Muscle of arm (tissue), 14 donors: ENCODE measurements at places on chromosomes 2 and 18.

- no peak for DNase-seq
These were observed 16.5 kb downstream of the SCG2 start for GRCh38 chr2:223585666-223586065.

- no peak for DNase-seq
These were observed 34.2 kb downstream of the INPP4A start for GRCh38 chr2:98478907-98479306.

- no peak for DNase-seq
These were observed 312.9 kb downstream of the MTX2 start for GRCh38 chr2:176582176-176582575.

GRCh38 chr2:203814661-203815540, 52.7 kb upstream of the CTLA4 start:
- peak; percentile 69 for DNase-seq

GRCh38 chr2:73282924-73283544, 1.2 kb downstream of the FBXO41 start:
- DNase-seq = no peak

GRCh38 chr2:42513252-42513918, 19.6 kb upstream of the KCNG3 start:
- DNase-seq = no peak

DNA sequence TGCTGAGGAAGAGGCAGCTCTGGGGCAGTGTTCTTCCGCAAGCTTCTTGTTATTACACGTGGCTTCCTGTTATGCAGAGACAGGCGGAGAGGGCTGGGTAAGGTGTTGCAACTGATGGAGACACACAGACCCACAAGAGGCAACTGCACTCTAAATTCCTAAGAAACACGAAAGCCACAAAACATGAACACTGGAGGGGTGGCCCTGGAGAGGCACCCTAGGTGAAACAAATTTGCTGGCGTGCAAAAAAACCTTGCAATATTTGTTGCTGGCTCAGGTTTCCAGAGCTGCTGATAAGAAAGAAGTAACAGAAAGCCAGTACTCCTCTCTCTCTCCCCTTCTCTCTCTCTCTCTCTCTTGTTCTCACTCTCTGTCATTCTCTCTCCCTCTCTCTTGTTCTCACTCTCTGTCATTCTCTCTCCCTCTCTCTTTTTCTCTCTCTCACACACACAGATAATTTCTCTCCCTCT, 31.8 kb downstream of the ARHGAP25 start:
- DNase-seq = no peak

DNA sequence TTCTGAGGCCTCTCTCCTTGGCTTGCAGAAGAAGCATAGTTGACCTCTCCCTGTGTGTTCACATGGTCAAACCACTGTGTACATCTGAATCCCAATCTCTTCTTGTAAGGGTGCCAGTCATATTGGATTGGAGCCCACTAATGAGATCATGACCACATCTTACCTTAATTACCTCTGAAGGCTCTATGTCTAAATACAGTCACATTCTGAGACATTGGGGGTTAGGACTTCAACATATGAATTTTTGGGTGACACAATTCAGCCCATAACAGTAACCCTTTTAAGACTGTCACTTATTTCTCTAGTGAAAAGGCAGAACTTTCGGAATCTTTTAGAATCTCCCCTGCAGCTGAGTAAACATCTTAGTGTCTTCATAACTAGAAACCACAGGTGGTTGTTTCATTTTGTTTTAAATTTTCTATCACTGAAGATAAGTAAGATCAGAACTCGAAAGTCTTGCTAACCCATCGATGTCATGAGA, 33.3 kb downstream of the BMP10 start:
- DNase-seq = no peak

GRCh38 chr18:34767601-34768027, 57.5 kb downstream of the DTNA start:
- no peak for DNase-seq

DNA sequence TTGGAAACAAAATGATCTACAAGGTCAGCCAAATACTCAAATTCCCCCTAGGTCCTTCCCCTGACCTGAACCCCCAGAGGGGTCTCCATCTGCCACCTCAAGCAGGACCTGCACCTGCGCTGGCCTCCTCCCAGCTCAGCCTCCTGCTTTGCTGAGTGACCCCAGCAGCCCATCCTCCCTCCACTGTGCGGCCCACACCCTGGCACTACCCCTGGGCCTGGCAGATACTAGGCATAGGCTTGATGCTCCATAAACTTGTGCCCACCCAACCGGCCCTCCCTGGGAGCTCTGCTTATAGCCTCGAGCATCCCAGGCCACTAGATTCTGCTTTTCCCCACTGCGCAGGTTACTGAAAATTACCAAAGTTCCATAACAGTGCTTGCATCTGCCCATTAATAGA, 156.2 kb downstream of the HDAC4 start:
- DNase-seq = no peak

- DNase-seq = no peak
These were observed 172.8 kb downstream of the VAPA start for GRCh38 chr18:10086458-10087210.

GRCh38 chr2:96320728-96321622, 4.1 kb upstream of the ITPRIPL1 start:
- DNase-seq = no peak
